ENCODE measurements at places on chromosomes 1 and 21.

DNA sequence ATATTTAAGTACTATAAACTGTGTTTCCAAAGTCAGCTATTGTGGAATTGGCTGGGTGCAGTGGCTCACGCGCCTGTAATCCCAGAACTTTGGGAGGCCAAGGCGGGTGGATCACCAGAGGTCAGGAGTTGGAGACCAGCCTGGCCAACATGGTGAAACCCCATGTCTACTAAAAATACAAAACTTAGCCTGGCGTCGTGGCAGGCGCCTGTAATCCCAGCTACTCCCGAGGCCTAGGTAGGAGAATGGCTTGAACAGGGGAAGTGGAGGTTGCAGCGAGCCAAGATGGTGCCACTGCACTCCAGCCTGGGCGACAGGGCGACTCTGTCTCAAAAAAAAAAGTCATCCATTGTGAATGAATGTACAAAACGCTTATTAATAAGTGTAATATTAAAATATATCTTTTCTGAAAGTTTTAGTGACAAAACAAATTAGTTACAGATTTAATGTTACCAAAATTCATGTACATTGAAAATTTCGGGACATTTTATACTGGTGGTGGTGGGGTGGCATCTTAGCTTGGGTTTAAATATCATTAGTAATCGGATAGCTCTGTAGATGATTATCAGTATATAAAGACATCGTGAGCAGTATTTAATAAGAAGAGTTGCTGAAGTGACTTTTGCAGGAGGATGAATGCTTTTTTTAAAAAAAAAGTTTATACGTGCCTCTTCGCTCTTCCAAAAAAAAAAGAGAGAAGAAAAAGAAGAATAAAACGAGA lies 503 bp upstream of the SRSF11 start:
- no peak for DNase-seq

GRCh38 chr1:41454406-41454805 lies 30.1 kb downstream of the EDN2 start:
- DNase-seq, result no peak

DNA sequence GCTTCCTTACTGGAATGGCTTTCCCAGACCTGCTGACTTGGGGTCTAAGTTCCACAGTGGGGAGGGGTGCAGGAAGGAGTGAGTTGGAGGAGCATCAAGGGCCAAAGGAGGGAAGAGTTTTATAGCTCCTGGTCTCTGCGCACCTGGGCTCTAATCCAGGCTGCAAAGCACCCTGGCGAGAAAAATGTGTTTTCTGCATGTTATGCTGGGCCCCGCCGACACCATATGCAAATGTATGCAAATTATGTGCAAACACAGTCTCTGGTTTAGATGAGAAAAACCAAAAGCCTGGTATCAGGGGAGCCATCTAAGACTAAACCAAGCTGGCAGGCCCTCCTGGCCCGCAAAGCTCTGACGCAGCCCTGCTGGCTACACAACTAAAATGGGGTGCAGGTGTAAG lies 95.0 kb downstream of the VWA5B1 start:
- no peak for DNase-seq

DNA sequence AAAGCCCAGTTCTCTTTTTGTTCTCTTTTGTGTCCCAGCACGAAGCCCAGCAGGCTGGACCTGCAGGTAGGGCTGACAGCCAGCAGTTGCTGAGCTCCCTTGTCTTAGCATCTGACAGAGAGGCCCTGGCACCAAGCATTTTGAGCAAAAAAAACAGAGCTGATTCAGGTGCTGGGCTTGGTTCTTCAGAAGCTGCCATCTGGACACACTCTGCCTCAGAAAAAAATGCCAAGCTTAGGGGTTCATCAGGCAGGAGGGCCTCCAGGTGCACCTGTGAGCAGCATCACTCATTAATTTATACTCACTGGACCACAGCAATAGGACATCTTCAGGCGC lies 167.1 kb upstream of the PLD5 start:
- no peak for DNase-seq
